ENCODE measurements at places on chromosomes 11 and 22.

GRCh38 chr11:118882491-118882890, 1.2 kb upstream of the CXCR5 start:
- DNase-seq: no peak

GRCh38 chr11:114215871-114216795, 80.1 kb upstream of the NNMT start:
- peak; percentile 39 for DNase-seq

- DNase-seq: no peak
Observed at GRCh38 chr22:31874821-31875220, 69.5 kb upstream of the YWHAH start.

DNA sequence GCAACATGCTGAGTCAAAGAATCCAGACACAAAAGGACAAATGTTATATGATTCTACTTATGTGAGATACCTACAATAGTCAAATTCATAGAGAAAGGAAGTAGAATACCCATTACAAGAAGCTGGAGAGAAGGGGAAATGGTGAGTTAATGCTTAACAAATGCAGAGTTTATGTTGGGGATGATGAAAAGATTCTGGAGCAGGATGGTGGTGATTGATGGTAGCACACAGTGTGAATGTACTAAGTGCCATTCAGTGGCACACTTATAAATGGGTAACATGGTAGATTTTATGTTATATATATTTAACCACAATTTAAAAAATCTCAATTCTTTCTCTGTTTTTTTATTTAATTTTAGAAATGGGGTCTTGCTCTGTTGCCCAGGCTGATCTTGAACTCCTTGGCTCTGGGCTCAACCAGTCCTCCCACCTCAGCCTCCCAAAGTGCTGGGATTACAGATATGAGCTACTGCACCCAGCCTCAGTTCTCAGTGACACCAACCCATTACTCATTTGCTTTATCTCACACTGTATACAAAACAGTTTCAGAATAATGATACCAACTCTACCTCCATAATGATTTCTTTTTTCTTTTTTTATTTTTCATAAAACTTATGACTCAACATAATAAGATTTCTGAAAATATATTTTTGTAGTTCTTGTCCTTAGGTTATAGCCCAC, 9.6 kb upstream of the RELA start:
- no peak for DNase-seq

- no peak for DNase-seq
Observed at GRCh38 chr11:105793092-105793491, 183.2 kb downstream of the GRIA4 start.

DNA sequence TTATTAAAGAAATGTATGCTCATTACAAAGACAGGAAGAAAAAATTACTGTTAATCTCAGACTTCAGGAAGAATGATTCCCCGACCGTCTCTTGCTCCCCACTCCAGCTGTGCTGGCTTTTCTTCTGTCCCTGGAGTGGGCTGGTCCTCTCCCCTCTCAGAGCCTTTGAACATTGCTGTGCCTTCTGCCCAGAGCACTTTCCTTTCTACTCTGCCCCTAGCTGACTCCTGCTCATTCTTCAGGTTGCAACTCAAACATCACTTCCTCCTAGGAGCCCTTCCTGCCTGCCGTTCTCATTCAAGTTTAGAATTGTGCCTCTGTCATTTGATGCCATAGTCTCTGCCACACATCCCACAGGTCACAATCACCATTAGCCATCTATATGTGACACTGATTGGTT, 329.5 kb downstream of the MIAT start:
- no peak for DNase-seq

- DNase-seq: no peak
Observed at GRCh38 chr22:20786048-20786447, 12.1 kb downstream of the SERPIND1 start.

DNA sequence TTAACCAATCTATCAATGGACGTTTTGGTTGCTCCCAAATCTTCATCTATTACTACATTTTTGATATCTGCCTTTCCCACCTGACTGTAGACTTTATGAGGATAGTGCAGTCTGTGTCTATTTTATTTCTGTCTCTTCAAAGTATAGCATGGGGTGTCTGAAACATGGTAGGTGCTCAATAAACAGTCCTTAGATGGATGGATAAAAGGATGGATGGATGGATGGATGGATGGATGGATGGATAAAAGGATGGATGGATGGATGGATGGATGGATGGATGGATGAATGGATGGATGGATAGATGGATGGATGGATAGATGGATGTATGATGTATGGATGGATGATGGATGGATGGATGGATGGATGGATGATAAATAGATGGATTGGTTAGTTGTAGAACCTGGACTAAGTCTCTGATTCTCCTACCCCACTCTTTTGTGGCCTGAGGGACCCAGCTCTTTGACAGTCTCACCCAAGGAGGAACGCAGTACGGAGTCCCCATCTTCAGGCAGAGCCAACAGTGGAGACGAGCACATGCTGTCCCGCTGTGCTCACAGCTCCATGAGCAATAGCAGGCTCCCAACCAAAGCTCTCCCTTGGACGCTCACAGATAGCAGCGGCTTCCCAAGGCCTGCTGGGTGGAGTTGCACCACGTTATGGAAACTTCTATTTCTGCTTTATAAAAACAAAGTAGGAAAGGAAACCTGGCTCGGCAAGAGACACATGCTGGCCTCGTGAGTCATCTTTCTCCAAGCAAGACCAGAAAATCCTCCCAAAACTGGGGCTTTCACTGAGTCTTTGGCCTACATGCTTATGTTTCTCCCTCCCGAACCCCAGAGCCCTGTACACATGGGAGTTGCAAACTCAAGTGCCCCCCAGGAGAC, 448.0 kb downstream of the MIAT start:
- DNase-seq: no peak

- DNase-seq: no peak
Observed at GRCh38 chr11:132913886-132914285, 618.4 kb downstream of the OPCML start.

GRCh38 chr11:34356130-34356529, 1.7 kb downstream of the ABTB2 start:
- no peak for DNase-seq

- no peak for DNase-seq
Observed at GRCh38 chr11:68004551-68005335, 846 bp upstream of the UNC93B1 start.

GRCh38 chr11:134647066-134647743, 235.2 kb upstream of the B3GAT1 start:
- no peak for DNase-seq

GRCh38 chr22:45878051-45878781, 98.7 kb downstream of the WNT7B start:
- DNase-seq: no peak

DNA sequence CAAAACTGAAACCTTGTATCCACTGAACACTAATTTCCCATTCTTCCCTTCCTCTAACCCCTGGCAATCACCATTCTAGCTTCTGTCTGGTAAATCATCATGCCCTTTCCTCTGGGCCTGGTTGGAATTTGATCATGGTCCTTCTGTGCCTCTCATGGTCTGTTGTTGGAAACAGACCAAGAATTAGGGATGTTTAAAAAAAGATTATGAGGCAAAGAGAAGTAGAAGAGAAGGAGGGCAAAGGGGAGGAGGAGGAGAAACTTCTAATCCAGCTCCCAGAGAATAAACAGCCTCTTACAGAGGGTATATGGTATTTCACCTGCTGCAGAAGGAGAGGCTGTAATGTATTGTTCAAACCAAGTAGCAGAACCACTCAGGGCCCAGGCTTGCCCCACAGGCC, 10.6 kb downstream of the BCO2 start:
- DNase-seq: no peak

DNA sequence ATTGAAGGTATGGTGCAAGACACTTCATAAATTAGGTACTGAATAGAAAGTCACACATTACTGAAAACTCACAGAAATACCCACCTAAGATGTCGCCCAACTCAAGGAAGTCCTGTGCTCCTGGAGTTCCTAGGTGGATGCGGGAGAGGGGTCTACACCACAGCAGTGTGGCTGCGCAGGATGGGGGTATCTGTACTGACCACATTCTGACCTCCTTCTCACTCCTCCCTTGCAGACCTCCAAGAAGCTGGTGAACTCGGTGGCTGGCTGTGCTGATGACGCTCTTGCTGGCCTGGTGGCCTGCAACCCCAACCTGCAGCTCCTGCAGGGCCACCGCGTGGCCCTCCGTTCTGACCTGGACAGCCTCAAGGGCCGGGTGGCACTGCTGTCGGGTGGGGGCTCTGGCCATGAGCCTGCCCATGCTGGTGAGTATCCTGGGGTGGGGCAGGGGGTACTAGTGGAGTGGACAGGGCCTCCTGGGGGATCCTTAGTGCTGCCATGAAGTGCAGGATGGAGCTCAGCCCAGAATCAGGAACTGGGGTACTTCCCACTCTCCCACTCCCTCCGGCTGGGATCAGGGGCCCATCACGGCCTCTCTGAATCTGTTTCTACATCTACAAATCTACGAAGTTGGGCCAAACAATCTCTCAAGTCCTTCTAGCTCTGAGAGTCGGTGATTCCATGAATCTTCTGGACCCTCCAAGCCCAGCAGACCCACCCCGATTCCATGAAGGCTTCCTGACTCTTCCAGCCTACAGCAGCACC, 4.9 kb downstream of the TKFC start:
- no peak for DNase-seq

GRCh38 chr11:59954219-59954847, 9.5 kb upstream of the OOSP4A start:
- no peak for DNase-seq

- no peak for DNase-seq
Observed at GRCh38 chr22:22085702-22086500, 103.3 kb upstream of the TOP3B start.

DNA sequence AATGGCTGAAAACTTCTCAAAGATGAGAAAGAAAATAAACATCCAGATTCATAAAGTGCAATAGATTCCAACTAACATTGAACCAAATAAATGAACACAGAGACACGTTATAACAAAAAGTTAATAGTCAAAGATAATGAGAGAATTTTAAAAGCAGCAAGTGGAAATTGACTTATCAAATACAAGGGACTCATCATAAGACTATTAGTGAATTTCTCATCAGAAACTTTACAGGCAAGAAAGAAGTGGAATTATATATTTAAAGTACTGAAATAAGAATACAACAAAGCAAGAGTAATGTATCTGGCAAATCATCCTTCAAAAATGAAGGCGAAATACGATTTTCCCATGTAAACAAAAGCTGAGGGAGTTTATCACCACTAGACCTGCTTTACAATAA, 852.7 kb downstream of the LRRC4C start:
- no peak for DNase-seq

DNA sequence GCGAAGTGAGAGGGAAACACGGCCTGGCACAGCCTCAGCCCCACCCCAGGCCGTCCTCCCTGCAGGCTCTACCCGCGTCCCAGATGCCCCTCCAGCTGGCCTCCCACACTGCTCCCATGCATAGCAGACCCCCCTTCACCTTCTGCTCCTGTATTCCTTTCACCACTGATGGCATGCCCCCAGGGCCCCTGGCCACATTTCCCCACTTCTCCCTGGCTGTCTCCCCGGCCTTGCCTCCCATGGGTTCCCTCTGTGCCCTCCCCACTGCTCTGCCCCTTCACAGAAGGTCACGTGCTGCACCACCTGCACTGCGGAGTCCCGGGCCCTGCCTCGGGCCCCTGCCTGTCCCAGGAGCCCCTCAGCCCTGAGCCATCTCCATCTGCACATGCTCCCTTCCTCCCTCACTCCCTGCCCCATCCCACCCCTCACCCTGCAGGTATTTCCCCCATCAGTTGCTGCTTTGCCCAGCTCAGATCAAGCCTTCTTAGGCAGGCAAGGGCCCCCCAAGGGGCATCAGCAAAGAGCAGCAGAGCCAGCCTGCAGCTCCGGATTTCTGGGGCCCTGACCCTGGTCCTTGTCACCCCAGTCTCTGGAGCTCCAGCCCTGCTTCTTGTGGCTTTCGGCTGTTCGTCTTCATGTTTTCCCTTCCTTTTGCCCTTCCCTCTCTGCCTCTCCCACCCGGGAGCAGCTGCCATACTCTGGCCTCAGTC, 46.4 kb downstream of the GAB4 start:
- no peak for DNase-seq

- DNase-seq: no peak
Observed at GRCh38 chr11:70079691-70080090, 1.6 kb downstream of the ANO1 start.

GRCh38 chr22:28885939-28886338, 2.6 kb downstream of the ZNRF3 start:
- no peak for DNase-seq

- no peak for DNase-seq
Observed at GRCh38 chr22:45181766-45182165, 18.0 kb downstream of the NUP50 start.

DNA sequence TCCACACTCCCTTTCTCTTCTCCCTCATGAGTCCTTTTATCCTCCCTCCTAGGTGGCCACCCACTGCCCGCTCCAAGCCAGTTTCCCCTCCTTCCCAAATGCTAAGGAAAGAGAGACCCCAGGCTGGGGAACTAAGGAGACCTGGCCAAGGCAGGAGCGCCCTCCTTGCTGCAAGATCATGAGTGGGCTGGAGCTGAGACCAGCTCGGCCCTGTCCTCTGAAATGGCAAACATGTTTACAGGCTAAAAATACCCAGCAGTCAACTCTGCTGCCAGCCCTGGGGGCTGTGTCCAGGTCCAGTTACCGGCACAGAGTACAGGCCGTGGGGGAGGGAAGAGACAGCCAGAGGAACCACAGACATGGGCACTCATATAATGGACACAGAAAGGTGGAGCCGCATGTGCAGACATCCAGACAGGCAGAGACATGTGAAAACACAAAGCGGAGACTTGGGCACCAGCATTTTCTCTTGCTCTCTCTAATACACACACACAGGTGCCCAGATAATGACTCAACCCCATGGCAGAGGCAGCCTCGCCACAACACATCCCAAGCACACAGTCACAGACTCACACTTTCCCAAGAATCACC, 1.2 kb upstream of the AHNAK start:
- DNase-seq: no peak

GRCh38 chr22:23233752-23234408, 53.6 kb downstream of the BCR start:
- DNase-seq: no peak

GRCh38 chr11:127804747-127805400, 782.5 kb downstream of the ETS1 start:
- no peak for DNase-seq

GRCh38 chr22:36985211-36985889, 33.9 kb downstream of the TST start:
- DNase-seq: no peak

DNA sequence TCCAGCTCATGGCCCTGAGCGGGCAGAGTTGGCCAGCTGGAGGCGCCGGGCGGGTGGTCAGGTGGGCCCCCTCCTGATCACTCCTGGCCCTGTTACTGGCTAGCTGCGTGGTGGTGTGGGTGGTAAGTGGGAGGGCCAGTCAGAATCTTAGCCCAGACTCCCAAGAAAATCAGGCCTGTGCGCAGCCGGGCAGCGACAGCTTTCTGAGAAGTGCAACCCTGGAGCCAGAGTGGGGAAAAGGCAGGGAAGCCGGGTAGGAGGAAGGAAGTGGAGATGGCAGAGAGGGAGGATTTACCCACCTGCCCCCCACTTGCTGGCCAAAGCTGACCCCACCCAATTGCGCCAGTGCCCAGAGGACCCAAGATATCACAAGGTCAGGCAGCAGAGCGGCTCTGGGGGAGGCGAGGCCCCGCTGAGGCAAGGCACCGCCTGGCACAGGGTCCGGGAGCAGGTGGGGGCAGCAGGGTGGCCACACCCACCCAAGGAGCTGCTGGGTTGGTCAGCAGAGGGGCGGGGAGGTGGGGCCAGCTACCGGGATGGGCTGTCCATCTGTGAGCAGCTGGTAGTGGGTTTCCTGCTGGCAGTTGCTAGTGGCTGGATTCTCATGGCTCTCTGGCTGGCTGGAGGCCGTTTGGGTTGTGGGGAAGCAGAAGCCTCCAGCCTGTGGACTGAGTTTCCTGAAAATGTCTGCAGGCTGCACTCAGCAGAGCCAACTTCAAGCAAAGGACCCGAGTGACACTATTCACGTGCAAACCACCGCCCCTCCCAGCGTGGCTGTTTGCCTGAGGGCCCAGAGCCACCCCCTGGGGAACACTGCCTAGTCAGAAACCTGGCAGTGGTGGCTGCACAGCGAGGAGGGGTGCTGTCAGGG, 196.4 kb downstream of the IGLL1 start:
- DNase-seq: no peak

All from hematopoietic multipotent progenitor cell treated with erythropoietin and hydrocortisone succinate and interleukin-3 and kit ligand, for 17 days (in vitro differentiated cells).